ENCODE measurements at places on chromosomes 7 and 10. TPM values are rescaled to one million over a fixed set of nuclear protein-coding genes. Genes with fewer than 3 reads are reported as not detected.
A peak's percentile ranks its signal among the peaks of the same experiment; 100 is the strongest.

DNA sequence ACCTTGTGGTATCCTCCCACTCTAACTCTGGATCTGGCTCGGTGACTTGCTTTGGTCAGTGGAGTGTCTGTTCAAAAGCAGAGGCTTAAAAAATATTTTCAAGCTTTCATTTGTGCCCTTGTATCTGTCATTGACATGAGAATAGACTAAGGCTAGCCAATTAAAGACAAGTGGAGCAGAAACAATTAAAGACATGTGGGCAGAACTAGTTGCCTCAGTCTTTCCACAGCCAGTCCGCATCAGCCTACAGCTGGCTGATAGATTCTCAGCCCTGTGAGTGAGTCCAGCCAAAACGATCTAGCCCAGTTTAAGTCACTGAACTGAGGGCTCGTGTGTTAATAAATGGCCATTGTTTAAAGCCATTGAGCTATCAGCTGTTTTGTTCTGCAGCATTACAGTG lies 185.2 kb upstream of the DGKB start:
- DNase-seq: no peak

DNA sequence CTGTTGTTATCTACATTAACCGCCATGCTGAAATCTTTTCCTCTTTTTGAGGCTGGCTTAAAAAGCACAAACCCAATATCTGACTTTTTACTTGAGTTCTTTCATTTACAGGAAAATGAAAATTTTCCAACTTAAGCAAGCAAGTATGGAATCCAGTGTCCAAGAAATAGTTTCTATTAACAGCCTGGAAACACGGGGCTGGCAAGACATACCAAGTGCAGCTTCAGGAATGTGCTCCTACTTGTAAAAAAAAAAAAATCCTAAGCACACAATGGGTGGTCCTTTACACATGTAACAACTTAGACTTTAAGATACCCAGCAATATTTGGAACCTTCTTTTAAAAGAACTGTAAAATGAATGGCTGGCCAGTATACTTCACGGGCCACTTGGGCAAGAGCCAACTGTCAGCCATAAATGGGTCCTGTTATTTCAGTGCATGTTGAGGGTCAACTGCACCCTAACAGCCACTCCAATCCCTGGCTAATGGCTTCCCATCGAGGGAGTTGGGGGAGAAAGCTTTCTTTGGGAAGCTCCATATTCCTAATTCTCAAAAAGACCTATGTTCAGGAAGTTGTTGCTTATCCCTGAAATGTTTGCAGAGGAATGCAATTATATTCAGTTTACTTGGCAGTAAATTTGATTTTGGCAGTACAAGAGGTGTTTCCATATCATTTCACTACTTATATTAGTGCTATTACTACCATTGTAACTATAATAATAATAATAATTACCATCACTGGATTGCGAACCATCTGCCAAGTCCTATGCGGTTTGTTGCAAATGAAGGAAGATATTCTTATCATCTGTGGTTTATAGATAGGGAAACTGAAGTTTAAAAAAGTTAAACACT lies 236.4 kb upstream of the TMEM72 start:
- no peak for DNase-seq

GRCh38 chr7:35263396-35263795 lies 9.5 kb upstream of the TBX20 start:
- DNase-seq: no peak

DNA sequence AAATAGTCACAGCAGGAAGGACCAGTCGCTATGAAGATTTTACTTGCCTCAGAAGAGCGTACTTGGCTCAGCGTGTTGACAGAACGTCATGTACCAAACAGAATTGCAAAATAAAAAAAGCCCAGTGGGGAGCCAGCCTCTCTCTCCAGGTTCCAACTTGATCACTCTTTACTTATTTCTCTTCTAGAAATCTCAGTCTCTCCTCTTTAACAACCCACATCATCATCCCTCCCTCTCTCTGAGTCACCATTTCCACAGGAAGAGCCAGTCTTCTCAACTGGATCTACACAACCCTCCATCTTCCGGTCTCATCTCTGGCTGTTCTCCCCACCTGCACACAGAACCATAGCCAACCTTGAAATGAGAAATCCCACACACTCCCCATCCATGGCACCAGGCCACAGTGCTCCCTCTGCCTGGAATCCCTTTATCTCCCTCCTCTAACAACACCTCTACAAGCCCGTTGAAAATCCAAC lies 718.3 kb downstream of the GRID1 start:
- peak; percentile 46 for DNase-seq

DNA sequence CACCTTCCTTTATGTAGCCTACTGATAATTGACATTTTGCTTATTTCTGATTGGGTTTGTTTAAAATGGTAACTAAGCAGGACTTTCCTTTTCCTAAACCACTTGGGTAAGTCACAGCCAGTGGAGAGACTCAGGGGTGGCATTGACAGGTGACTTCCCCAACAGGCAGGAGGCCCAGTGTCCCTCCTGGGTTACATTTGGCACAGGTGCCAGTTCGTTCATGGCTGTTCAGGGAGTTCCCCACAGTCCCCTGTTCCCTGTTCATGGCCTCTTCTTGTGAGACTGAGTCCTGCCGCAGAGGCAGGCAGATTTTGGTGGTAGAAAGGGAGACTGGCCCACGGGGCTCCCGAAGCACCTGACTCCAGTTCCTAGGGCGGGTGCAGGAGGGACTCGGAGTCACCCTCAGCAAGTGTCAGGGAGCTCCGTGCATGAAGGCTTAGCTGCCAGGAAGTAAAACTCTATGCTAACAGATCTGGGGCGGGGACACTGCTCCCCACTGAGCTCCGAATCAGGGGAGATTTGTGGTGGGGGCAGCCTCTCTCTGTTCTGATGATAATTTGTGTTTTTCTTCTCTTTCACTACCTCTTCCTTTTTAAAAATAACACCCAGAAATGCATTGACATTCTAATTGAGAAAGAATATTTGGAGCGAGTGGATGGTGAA lies 84.1 kb downstream of the EZH2 start:
- DNase-seq: no peak

GRCh38 chr7:102186306-102186705 lies 100.4 kb upstream of the SH2B2 start:
- DNase-seq: no peak

Gene TFEC
- total RNA-seq: 2.2 TPM

Gene NPY4R2
- total RNA-seq: 0.31 TPM

Gene TNS3
- 7.5 TPM for total RNA-seq

Data from occipital lobe (tissue), 3 donors.